Skin of body (tissue), 3 donors: ENCODE measurements at places on chromosomes 2 and 18.

- DNase-seq: no peak
Observed at GRCh38 chr2:24754985-24755705, 38.0 kb downstream of the PTRHD1 start.

- no peak for DNase-seq
Observed at GRCh38 chr2:236172255-236173035, 4.3 kb upstream of the GBX2 start.

GRCh38 chr2:144484201-144484948 is 35.5 kb downstream of the ZEB2 start:
- no peak for DNase-seq

DNA sequence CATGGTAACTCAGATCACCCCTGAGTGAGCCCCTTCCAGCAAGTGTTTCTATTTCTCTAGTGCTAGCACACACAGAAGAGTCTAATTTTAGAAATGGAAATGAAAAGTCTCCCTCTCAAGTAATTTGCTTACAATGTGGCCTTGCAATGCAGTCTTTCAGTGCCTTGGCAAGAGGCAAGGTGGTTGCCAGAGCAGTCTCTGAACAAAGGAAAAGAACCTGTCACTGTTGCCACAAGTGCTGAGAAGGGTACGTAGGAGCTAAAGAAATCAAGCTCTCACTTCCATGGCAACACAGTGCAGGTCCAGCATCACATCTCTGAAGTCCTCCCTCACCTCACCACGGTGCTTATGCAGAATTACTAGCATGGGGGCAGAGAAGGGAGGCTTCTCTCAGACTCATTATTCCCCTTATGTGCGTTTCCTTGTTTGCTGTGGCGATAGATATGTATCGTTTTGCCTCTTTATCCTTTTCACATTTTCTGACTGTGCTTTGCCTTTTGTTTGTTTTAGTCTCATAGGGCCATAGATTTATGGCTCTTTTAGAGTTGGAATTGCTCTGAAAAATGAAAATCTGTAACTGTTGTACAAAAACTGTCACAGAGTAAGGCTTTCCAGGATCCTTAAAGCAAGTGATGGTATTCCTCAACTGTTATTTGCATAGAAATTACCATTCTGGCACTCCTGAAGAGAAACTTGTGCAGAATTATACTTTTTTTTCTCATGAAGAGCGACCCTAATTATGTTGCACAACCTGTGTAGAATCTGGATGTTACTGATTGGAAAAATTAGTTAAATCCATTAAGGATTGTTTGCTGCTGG is 164.8 kb downstream of the CCDC85A start:
- no peak for DNase-seq

- DNase-seq: no peak
Observed at GRCh38 chr2:210548031-210548430, 8.4 kb upstream of the CPS1 start.

GRCh38 chr2:237995036-237995435 is 28.2 kb downstream of the UBE2F start:
- no peak for DNase-seq

- no peak for DNase-seq
Observed at GRCh38 chr2:144678736-144679135, 158.8 kb upstream of the ZEB2 start.

GRCh38 chr2:121038431-121038830 is 246.6 kb downstream of the TFCP2L1 start:
- DNase-seq: no peak

GRCh38 chr2:166775176-166775575 is 113.1 kb upstream of the XIRP2 start:
- no peak for DNase-seq

GRCh38 chr2:211836409-211836808 is 702.2 kb downstream of the ERBB4 start:
- DNase-seq: no peak

GRCh38 chr18:45702708-45703265 is 21.2 kb upstream of the SLC14A1 start:
- DNase-seq: no peak

- DNase-seq: no peak
Observed at GRCh38 chr2:105764059-105764458, 19.3 kb downstream of the NCK2 start.

- no peak for DNase-seq
Observed at GRCh38 chr2:236146436-236146835, 21.8 kb downstream of the GBX2 start.

- DNase-seq: no peak
Observed at GRCh38 chr2:48270209-48270608, 259.7 kb upstream of the STON1 start.

- no peak for DNase-seq
Observed at GRCh38 chr2:46008091-46008870, 288.9 kb upstream of the EPAS1 start.

DNA sequence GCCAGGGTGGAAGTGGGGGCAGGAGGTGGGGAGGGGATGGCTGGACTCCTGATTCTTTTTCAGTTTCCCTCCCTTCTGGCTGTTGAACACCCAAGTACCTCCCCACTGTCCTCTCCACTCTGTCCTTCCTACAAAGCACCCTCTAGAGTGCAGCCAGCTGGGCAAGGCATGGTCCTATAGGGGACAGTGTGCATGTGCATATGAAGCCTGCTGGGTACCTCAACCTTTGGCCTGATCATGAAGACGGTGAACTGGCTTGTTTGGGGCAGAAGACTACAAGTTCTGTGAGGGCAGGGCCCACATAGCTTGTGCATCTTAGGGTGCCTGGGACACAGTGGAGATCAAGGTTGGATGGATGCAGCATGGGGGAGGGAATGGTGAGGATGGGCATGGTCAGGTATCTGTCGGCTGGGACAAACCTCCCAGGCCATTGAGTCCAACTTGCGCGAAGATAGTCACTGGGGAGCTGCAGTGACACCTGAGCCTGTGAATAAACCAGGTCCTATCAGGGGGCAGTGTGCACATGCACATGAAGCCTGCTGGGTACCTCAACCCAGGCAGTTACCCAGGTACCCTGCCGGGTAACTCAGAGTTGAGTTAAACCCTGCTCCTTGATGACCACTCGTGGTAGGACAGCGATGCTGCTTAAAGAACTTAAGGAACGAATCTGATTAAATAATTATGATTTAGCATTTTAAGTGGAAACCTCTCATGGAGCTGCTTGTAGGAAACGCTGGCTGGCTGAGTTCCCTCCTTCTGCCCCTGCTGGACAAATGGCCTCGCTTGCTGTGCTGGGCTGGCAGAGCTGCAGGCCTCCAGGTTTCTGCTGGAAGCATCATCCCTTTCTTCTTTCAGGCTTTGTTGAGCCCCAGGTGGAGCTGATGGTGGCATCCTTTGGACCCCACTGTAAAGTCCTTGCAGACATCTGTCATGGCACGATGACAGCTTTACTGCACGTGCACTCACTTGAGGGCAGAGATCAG is 84.0 kb downstream of the POLR1A start:
- DNase-seq: no peak

DNA sequence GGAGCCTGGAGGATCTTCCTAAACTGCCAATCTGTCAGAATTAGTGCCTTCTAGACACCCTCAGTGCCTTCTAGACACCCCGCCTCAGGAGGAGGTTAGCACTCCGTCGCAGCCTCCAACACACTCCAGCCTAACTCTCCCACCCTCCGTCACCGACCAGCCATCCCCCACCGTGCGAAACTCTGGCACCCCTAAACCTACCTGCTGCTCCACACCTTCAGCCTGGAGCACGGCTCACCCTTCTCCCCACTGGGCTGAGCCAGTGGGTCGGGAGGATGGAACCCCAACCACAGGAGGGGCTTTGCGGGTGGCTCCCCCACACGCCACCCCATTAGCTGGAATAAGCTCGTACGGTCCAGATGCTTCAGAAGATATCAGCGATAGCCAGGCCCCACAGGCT is 468.9 kb upstream of the HS6ST1 start:
- no peak for DNase-seq

- DNase-seq: no peak
Observed at GRCh38 chr18:10685484-10685883, 159.7 kb downstream of the NAPG start.

GRCh38 chr18:76823587-76824011 is 1.2 kb downstream of the ZNF236 start:
- no peak for DNase-seq

GRCh38 chr18:24426398-24427294 is at the start of gene IMPACT:
IMPACT (plus strand) TSS chr18:24426670; CDS start chr18:24426757, 87 bp downstream.
- peak; percentile 72 for DNase-seq

- DNase-seq: no peak
Observed at GRCh38 chr2:82260521-82260920, 1956.0 kb upstream of the LRRTM1 start.

- DNase-seq: no peak
Observed at GRCh38 chr2:148039783-148040182, 18.9 kb downstream of the MBD5 start.

DNA sequence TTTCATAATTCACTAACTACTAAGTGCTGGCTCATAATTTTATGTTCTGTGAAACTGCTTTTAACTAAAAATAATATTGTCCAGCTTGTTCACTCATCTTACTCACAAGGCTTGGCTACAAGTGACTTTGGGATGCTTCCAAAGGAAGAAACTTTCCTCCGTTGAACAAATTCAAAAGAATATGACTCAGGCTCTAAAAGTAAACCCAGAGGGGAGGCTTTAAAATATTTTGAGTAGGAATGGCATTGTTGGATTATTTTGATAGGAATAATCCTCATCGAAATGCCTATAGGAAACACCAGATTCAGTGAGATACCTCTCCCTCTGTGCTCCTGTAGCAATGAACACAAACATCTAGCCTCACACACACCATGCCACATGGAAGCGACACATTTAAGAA is 25.2 kb upstream of the TLK1 start:
- DNase-seq: no peak
